Stimulated activated CD4-positive, alpha-beta T cell treated with anti-CD3 and anti-CD28 coated beads, Interleukin-2, amount 100 ng/mL, for 4 hours (primary cell): ENCODE measurements at places on chromosomes 3 and 15.

GRCh38 chr3:5093731-5094130 is 28.4 kb upstream of the ARL8B start:
- no peak for DNase-seq

DNA sequence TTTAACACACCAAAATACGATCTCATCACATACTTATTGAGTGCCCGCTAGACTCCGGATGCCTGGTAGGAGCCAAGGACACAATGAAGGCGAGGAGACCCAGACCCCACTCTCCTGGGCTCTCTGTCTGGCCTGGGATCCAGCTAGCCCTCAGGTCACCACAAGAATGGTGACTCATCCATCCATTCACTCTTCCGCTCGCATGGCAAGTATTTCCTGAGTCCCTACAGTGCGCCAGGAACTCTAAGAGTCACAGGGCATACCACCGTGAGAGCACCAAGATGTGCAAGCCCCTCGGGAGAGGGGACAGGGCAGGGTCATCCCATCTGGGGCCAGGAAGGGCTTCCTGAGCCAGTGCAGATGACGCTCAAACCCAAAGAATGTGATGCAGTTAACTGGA is 101.6 kb upstream of the PRR20G start:
- DNase-seq = no peak

- no peak for DNase-seq
Observed at GRCh38 chr3:116808725-116809124, 99.1 kb downstream of the TUSC7 start.

- DNase-seq = no peak
Observed at GRCh38 chr15:51251556-51251955, 86.8 kb downstream of the CYP19A1 start.

GRCh38 chr15:72249142-72249810 is 18.3 kb upstream of the PKM start:
- DNase-seq = no peak

DNA sequence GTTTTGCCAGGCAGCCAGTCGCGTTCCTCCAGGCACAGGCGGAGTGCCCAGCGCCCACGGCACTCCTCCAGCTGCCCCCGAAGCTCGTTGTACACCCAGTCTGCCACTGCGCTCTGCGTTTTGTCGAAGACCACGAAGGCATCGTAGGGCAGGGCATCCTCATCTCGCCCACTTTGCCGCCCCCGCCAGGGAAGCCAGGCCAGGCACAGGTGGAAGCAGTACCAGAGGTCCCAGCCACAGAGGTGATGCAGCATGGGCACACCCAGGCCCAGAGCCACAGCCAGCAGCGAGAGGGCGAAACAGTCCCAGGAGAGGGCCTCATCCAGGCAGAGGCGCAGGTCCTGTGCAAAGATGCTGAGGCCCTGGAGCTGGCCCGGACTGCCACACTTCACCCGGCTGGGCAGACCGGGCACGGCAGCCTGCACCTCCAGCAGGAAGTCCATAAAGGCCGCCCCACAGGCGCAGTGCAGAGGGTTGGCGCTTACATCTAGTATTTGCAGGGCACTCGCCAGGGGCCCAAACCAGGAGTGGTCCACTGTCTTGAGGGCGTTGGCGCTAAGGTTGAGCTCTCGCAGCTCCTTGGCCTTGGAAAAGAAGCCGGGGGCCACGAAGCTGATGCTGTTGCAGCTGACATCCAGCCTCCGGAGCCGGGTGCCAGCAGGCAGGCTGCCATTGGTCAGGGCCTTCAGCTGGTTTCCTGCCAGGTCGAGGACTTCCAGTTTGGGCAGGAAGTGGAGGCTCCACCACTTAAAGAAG is 3.7 kb downstream of the TLR9 start:
- no peak for DNase-seq

- no peak for DNase-seq
Observed at GRCh38 chr3:71395927-71396695, 187.4 kb downstream of the FOXP1 start.

DNA sequence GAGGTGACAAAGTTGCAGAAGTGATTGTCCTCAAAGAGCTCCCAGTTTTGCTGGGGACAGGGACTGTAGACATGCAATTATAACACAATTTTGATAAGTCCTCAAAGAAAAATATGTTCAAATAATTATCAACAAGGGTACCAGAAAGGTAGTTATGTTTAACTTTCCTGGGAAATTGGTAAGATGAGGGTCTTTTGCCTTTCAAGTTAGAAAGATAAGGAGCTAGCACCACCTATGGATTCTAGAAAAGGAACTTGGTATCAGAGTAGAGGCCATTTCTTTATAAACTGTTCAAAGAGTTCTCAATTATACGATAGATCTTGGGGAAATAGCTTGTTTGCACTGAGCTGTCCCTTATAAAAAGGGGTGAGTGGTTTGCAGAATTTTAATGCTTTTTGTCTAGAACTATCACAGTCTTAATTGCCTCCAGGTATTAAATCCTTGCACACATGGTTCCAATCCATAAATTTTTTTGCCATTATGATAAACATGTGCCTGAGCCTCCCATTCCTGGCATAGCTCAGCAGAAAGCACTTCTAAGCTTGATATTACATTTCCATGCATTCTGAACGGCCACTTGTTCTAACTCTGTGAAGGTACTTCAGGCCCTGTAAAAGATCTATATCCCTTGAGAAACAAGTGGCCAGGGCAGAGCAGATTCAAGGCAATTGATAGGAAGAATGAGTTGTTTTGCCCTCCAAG is 247.5 kb upstream of the LRIG1 start:
- DNase-seq = no peak

GRCh38 chr3:27508424-27508823 is 24.2 kb upstream of the SLC4A7 start:
- DNase-seq = no peak

DNA sequence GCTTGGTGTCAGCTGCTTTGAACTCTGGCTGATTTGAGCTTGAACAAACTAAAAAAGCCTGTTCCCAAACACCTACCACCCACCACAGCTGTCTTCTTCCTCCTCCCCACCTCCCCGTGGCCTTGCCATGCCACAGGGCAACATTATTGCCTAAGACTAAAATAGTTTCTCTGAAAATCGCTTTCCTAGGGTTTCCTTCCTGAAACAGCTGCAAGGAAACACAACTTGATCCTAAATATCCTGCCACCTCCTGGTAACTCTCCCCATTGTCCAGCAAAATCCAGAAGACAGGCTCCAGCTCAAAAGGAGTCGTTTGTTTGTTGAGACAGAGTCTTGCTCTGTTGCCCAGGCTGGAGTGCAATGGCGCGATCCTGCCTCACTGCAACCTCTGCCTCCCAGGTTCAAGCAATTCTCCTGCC is 193.9 kb upstream of the TPM1 start:
- no peak for DNase-seq

GRCh38 chr15:72836676-72837330 is 53.2 kb upstream of the ADPGK start:
- no peak for DNase-seq

- DNase-seq = no peak
Observed at GRCh38 chr15:98643115-98643514, 5.2 kb upstream of the IGF1R start.

DNA sequence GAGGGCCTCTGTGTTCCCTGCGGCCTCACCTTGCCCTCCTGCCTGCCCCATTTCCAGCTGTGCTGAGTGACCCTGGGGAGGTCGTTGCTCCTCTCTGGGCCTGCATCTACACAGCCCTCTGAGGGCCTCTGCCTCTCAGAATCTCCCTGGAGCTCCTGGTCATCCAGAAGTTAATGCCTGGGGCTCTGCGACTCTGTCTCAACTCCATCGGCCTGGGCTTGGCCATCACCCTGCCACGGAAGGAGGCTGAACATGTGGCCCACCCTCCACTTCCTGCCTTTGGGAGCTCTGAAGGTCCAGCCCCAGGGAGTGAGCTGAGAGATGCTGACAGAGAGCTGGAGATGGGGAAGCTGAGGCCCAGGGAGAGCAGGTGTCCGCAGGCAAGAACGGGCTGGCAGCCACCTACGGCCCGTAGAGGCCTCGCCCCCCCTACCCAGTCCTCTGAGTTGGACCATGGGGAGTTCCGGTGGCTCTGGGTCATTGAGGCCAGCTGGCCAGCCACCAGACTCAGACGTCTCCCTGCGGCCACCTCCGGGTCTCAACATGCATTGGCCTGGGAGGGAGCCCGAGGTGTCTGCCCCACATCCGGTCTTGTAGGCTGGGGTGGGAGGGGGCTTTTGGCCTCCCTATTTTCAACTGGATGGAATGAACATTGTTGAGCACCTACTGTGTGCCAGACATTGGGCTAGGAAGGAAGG is 34.2 kb downstream of the GRIP2 start:
- DNase-seq = no peak

GRCh38 chr3:49747792-49748480 is 24.2 kb upstream of the GMPPB start:
- DNase-seq = no peak

GRCh38 chr15:88707771-88708654 is 69.2 kb downstream of the ISG20 start:
- DNase-seq = no peak

DNA sequence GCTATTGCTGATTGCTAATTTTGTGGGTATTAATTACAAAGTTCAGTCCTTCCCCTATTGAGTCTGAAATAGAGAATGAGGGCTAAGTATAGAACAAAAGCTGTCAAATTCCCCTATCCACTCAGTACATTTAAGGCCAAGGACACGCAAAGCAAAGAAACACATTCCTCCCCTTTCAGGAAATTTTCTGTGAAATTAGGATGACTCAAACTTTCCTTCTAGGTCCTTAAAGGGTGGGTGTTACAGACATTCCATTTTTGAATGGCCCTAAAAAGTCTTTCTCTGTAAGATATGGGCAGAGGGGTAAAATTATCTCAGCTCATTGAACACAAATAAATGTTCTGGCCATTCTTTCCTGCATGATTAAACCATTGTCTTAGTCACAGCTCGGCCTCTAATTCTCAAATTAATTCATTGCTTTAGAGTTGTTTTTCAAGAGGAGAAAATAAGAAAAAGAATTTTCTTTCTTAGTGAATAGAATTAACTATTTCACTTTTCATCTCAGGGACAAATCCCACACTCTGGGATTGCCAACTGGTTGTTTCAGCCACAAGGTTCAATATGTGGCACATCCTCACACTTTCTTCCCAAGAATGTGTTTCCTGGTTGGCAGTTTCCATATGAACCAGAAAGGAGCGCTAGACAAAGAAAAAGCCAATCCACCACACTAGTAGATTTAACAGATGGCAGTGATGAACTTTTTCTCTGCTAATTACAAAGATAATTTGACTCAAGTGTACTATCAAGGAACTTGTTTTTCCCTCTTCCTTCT is 424.1 kb downstream of the ZNF385D start:
- DNase-seq = no peak

DNA sequence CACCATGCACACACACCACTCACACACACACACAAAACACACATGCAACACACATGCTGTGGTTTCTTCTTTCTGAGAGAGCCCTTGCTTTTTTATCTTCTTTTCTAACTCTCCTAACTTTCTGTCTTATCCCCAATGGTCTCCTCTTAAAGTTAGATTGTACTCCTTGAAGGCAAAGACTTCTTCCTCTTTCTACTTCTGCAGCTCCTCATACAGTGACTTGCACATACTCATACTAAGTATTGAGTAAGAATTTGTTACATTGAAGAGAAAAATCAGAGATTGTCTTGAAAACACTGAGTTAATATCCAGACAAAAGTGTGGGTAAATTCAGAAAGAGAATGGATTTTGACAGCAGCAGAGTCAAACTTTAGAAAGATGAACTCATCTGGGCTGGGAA is 64.4 kb downstream of the GTPBP8 start:
- no peak for DNase-seq

GRCh38 chr3:41182504-41183059 is 16.7 kb upstream of the CTNNB1 start:
- DNase-seq = no peak

DNA sequence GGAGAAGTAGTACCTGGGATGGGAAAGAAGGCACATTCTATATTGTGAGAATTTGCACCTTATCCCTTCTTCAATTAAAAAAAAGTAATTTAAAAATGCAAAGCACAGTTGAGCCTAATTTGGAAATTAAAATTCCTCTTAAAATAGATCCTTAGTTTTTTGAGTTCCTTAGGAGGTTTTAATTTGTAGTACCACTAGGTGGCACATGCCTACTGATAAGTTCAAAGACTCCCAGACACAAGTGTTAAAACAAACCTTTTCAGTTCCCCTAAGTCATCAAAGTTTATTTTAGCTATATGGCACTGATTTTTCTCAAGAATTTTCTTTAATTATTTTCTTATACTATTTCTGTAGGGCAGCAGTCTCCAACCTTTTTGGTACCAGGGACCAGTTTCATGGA is 127.6 kb upstream of the AZI2 start:
- DNase-seq = no peak

GRCh38 chr3:58588030-58588614 is 10.9 kb upstream of the FAM107A start:
- DNase-seq = no peak

DNA sequence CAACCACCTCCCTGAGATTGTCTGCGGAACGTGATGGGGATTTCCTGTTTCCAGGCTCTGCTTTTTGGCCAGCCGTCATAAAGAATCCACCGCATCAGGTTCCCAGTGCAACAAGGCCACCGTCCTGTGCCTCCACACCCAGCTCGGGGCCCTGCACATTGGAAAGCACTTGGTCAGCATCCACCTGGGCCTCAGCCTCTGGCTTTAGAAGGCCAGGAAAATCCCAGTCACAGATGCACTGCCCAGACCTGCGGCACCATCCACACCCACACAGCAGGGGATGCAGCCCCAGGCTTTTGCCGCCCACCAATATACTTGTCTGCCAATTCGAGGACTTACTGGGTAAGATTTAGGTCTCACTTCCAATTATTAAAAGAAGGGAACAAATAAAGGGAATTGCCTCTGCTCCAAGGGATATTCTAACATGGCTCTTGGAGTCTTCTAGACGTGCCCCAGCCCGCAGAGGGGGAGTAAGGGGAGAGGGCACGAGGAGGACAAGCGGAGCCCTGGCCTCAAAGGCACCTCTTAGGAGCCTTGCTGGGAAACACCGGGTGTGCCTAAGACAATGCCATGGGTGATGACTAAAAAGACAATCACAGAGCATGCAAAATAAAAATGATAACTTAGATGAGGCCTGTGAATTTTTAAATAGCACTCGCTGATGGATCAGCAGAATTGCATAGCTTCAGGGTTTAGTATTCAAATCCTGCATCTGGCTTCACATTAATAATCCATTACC is 169.2 kb downstream of the FOXP1 start:
- DNase-seq = no peak

DNA sequence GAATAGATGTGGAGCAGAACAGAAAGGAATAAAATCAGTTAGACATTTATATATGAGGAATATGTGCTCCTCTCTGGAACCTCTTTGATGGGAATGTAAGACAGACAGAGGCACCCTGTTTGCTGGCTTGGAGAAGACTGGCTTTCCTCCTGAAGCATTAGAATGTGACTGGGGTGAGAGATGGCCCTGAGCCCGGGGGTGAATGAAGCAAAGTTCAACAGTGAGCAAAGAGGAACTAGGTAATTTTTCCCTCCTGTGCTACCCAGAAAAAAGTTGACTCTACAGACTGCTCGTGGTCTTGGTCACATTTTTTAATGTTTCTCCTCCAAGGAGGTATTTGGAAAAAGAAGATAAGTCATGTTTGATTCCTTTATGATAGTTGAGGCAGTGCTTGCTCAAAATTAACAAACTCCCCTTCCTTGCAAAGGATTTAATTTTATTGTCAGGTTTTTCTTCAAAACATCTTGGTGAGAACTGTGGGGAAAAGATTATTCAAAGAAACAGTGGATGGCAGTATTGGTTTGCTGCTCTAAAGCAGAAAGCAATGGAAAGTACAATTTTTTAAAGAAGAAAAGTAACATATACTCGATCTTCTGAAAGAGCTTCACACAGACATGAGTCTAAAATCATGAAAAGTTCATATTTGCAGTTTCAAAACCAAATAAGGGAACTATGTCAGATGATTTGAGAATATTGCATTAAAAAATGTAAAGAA is 370.4 kb upstream of the CDIN1 start:
- no peak for DNase-seq
